ENCODE measurements at places on chromosomes 7 and 10. TPM values are rescaled to one million over a fixed set of nuclear protein-coding genes. Genes with fewer than 3 reads are reported as not detected.
A peak's percentile ranks its signal among the peaks of the same experiment; 100 is the strongest.

DNA sequence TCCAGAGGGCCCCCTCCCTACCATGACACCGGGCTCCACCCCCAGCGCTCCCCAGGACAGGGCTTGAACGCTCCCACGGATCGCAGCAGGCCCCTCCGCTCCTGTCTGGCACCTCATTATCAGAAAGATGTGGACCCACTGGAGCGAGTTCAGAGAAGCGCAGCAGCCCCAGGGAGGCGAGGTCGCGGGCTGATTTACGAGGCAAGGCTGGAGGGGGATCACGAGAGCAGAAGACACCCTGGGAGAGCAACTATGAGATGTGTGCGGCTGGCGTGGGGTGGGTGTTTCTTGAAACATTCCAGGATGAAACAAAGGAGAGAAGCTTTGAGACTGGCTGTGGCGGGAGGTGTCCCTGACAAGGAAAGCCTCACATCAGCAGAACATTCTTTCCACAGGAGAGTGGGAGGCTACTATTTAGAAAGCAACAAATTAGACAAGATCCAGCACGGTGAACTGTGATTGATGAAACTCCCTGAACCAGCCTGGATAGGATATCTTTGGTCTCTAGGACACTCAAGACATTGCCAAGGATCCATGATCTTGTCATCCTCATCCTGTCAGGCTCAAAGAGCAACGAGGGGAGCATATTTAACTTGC is 66.0 kb downstream of the JCAD start:
- no peak overlapping the region for H3K27ac ChIP-seq
- DNase-seq = no peak
- H3K4me3 ChIP-seq = no peak overlapping the region
- peaks cover 7% of the 10 kb centered on the region for H3K4me1 ChIP-seq
- no peaks in the 10 kb centered on the region for H3K27me3 ChIP-seq

DNA sequence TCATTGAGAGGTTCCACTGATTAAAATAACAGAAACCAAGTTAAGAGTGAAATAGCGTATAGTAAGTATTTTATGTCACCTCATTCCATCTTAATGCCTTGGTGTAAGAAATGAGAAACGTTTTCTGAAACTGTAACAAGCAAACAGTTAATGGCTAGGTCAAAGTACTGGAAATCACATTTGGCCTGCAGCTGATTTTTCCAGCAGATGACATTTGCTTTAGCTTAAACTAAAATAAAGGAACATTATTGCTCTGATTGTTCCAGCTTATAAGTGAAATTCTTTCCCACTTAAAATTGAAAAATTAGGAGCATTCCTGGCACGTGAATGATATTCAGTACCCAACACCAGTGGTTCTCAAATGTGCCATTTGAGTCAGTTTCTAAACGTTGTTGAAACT is 213.6 kb upstream of the DPP6 start:
- no peaks in the 10 kb centered on the region for H3K36me3 ChIP-seq
- H3K4me3 ChIP-seq = no peak overlapping the region
- peaks cover 14% of the 10 kb centered on the region for H3K4me1 ChIP-seq
- no peaks in the 10 kb centered on the region for H3K27me3 ChIP-seq

GRCh38 chr10:48602401-48603135 is 2.3 kb downstream of the ARHGAP22 start:
- H3K4me3 ChIP-seq = no peak overlapping the region
- no peak overlapping the region for H3K27ac ChIP-seq
- DNase-seq = no peak
- no peaks in the 10 kb centered on the region for H3K36me3 ChIP-seq
- H3K4me1 ChIP-seq = peaks cover 13% of the 10 kb centered on the region

GRCh38 chr10:125868372-125868975 is 12.6 kb downstream of the DHX32 start:
- no peak overlapping the region for H3K4me3 ChIP-seq
- no peaks in the 10 kb centered on the region for H3K27me3 ChIP-seq
- DNase-seq = no peak
- H3K27ac ChIP-seq = no peak overlapping the region
- H3K4me1 ChIP-seq = no peaks in the 10 kb centered on the region

GRCh38 chr10:109862041-109862440 is 61.3 kb downstream of the XPNPEP1 start:
- peaks cover 10% of the 10 kb centered on the region for H3K4me1 ChIP-seq
- no peak for DNase-seq
- no peak overlapping the region for H3K27ac ChIP-seq
- H3K27me3 ChIP-seq = no peaks in the 10 kb centered on the region
- H3K4me3 ChIP-seq = no peak overlapping the region
- peaks cover 19% of the 10 kb centered on the region for H3K36me3 ChIP-seq

DNA sequence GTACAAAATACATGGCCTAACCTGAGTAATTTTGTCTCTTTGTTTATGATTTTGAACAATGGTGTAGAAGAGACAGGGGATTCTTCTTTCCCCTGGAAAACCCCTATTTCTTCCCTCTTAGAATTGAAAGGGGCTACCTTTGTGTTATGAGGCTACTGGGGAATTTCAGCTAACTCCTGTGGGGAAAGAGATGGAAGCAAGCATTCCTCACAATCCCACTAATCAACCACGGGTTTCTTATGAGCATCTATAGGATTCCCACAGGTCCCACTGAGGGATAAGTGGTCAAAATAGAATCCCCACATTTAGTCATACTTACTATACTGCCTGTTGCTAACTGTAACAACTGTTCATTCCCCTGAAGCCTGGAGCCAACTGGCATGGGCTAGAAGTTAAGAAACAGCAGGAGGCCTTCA is 32.2 kb upstream of the ITGB8 start:
- no peak overlapping the region for H3K4me3 ChIP-seq
- DNase-seq = no peak
- H3K27ac ChIP-seq = no peak overlapping the region
- H3K36me3 ChIP-seq = no peaks in the 10 kb centered on the region
- H3K4me1 ChIP-seq = no peaks in the 10 kb centered on the region

DNA sequence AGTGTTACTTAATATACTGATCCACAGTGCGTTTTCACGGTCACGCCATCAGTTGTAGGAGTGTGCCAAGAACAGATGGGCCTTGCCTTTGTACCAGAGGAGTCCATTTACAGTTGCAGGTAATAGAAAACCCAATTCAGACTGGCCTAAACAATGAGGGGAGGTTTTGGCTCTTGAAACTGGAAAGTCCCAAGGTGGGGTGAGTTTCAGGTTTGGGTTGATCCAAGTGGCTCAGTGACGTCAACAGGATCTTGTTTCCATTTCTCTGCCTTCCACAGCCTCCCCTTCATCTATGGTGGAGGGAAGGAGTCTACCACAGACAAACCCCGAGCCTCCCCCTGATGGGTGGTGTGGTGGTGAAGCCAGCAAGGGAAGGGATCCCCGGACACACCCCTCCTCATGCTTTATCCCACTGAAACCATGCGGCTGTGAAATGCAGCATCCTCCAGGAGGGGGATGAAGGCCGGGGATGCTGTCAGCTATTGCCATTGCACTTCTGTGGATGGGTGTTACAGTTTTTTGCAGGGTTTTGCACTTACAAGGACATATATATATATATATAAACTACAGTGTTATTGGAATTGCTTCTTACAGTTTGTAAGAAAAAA is 14.8 kb upstream of the SH2D4B start:
- peaks cover 33% of the 10 kb centered on the region for H3K4me1 ChIP-seq
- no peak overlapping the region for H3K27ac ChIP-seq
- no peaks in the 10 kb centered on the region for H3K27me3 ChIP-seq
- no peak for DNase-seq
- peaks cover 22% of the 10 kb centered on the region for H3K36me3 ChIP-seq

GRCh38 chr10:11906714-11907113 is 83.6 kb downstream of the PROSER2 start:
- no peak overlapping the region for H3K27ac ChIP-seq
- no peaks in the 10 kb centered on the region for H3K4me1 ChIP-seq
- H3K27me3 ChIP-seq = no peaks in the 10 kb centered on the region
- no peaks in the 10 kb centered on the region for H3K36me3 ChIP-seq

DNA sequence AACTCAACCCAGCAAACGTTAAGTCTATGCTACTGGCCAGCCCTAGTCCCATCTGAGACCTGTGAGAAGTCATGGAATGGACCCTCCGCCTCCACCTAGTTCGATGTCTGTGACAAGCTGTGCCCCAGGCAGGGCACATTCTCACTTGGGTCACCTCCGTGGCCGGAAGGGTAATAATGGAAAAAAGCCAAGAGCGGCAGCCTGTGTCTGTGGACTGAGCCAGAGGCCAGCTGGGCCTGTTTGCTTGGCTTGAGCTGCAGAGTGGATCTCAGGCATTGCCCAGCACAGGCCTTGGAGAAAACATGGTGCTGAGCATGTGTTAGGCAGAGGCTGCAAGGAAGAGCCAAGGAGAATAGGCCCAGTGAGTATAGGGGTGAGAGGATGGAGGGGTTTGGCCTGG is 97.8 kb downstream of the GALNT17 start:
- H3K27me3 ChIP-seq = no peaks in the 10 kb centered on the region
- no peak overlapping the region for H3K4me3 ChIP-seq
- DNase-seq = peak; percentile 18

GRCh38 chr10:107417446-107417845 is 252.9 kb upstream of the SORCS1 start:
- H3K27me3 ChIP-seq = no peaks in the 10 kb centered on the region

DNA sequence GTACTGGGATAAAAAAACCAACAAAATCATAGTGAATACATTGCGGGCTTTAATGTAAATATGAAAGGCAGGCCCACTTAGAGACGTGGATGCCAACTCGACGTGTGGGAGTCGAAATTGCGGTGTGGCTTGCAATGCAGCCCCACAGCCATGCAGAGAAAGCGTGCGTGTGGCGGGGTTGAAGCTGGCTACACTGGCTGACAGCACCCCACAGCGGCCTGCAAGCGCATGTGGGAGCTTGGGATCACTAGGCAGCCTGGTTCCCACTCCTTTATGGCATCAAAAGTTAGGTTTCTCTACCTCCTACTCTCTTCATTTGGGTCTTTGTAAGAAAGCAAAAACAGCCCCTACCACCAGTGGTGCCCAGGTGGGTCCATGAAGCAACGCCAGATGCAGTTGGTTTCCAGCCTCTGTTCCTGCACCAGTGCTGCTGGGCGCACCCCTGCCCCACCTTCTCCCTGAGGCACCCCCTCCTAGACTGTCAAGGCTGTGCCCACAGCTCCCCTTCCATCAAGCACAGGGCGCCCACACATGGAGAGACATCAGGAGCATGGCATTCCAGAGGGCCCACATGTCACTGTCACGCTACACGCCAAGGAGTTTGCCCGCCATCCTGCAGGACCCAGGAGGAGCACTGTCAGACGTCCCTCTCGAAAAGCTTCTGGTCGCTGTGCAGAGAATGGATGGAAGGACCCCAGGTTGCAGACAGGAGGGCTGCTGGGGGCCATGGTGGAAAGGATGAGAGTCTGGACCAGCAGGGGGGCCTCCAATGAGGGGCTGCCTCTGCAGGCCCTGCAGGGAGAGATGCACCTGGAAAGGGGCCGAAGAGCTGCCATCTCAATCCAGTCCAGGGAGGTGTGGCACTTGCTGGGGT is 142.9 kb downstream of the PAXIP1 start:
- H3K36me3 ChIP-seq = no peaks in the 10 kb centered on the region
- no peak overlapping the region for H3K4me3 ChIP-seq
- H3K4me1 ChIP-seq = no peaks in the 10 kb centered on the region
- no peak for DNase-seq

GRCh38 chr7:22295402-22296264 is 61.3 kb downstream of the RAPGEF5 start:
- H3K27ac ChIP-seq = no peak overlapping the region
- no peak overlapping the region for H3K4me3 ChIP-seq
- H3K4me1 ChIP-seq = peaks cover 4% of the 10 kb centered on the region
- no peak for DNase-seq
- no peaks in the 10 kb centered on the region for H3K27me3 ChIP-seq
- H3K36me3 ChIP-seq = no peaks in the 10 kb centered on the region

- H3K27ac ChIP-seq = no peak overlapping the region
- H3K4me1 ChIP-seq = no peaks in the 10 kb centered on the region
- H3K4me3 ChIP-seq = no peak overlapping the region
- H3K36me3 ChIP-seq = no peaks in the 10 kb centered on the region
- H3K27me3 ChIP-seq = no peaks in the 10 kb centered on the region
These were observed 387.3 kb upstream of the LRGUK start for GRCh38 chr7:133739817-133740216.

GRCh38 chr7:116955801-116956476 is 2.6 kb downstream of the ST7 start:
- H3K4me3 ChIP-seq = no peak overlapping the region
- H3K27ac ChIP-seq = peak overlapping the region; percentile 46
- H3K27me3 ChIP-seq = no peaks in the 10 kb centered on the region
- H3K4me1 ChIP-seq = peaks cover 54% of the 10 kb centered on the region

DNA sequence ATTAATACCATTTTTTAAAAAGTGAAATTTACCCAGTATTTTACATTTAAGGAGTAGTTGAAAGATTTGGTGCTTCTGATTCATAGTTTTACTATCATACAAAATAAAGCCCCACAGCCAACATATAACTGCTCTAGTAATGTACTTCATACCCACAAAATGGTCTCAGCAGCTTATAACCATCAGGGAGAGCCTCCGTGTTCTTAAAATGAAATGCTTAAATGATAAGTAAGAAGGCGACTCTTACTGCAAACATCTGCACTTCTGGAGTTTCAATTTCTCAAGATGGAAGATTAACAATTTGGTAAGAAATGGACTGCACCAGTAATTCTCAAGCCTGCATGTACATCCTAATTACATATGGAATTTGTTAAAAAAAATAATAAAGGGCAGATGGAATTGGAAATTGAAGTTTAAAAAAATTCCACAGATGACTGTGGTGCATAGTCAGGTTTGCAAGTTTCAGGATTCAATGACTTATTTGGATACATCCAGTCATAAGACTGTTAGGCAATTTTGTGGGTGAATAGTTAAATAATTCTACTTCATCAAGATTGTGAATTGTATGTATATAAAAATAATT is 461.0 kb downstream of the KIF20B start:
- no peaks in the 10 kb centered on the region for H3K27me3 ChIP-seq
- H3K4me3 ChIP-seq = no peak overlapping the region

GRCh38 chr10:130961506-130962239 is 349.8 kb downstream of the TCERG1L start:
- no peaks in the 10 kb centered on the region for H3K27me3 ChIP-seq
- no peak for DNase-seq
- H3K4me1 ChIP-seq = no peaks in the 10 kb centered on the region
- no peaks in the 10 kb centered on the region for H3K36me3 ChIP-seq
- H3K4me3 ChIP-seq = no peak overlapping the region
- H3K27ac ChIP-seq = no peak overlapping the region

DNA sequence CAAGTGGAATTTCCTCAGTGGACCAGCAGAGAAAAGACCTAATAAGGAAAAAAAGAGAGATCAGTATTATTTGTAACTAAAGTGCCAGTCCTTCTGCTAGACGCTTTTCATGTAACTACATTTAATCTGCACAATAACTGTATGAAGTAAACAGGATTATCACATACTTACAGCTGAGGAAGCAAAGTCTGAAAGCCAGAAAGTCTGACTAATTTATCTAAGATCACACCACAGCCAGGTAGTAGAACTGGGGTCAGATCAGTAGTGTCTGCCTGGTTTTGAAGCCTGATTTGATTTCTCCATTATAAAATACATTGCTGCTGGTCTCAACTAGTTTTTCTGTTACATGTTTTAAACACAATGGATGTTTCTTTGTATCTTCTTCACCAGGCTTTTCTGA is 69.2 kb downstream of the PODXL start:
- DNase-seq = no peak
- H3K4me3 ChIP-seq = no peak overlapping the region
- no peaks in the 10 kb centered on the region for H3K27me3 ChIP-seq
- H3K4me1 ChIP-seq = no peaks in the 10 kb centered on the region
- no peak overlapping the region for H3K27ac ChIP-seq

Gene ZNF398
- 21.9 TPM for total RNA-seq

Gene STOX1
- 8.9 TPM for total RNA-seq

Gene VGF
- not detected for total RNA-seq

Gene ZNF32
- 62.3 TPM for total RNA-seq

Gene SPDYE5
- not detected for total RNA-seq

Gene GNGT1
- total RNA-seq = not detected

Measured in thyroid gland (tissue), 4 donors.